AG20443 (cell line): ENCODE measurements at places on chromosomes 13 and 19.

DNA sequence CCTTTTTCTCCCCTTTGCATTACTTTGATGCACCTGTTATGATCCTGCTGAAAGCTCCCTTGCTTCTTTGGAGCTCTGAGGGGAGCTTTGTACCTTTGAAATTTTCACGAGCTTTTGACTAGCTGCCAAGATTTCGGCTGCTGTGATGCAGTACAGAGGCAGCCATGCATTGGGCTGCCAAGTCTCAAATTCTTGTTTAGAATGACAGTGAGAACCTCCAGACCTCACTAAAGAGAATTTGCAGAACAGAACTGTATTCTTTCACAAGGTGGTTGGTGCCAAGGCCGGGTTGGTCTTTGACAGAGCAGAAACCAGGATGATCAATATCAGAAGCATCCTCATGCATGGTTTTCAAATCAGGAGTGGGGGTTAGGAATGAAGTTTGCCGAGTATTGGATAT lies 414.8 kb downstream of the GPC5 start:
- DNase-seq, result no peak

DNA sequence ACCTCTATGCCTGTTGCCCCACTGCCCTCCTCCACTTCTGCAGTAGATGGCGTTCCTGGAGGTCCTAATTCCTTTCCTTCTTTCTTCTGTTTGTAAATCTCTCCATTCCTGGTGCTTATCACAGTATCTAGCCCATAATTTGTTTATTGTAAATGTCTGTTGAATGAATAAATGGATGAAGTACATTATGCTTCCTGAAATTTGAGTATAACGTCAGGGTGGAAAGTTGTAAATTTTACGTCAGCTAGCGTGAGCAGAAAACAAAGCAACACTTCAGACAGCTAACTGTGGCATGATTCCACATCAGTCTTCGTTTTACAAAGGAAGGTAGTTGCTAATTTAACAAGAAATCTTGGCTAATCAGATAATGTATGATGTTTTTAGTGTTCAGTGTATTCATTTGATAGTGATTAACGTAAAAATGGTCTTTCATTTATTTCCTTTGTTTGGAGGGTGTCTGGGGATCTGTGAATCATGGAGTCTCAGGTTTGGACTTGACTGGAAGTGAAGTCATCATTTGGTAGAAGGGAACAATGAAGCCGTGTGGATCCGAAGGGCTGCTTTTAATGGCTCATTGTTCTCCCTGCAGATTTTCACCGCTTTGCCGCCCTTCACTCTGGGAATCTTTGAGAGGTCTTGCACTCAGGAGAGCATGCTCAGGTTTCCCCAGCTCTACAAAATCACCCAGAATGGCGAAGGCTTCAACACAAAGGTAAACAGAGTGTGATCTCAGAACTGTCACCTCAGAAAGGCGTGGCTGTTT lies 215.1 kb downstream of the SHISA2 start:
- DNase-seq, result no peak

DNA sequence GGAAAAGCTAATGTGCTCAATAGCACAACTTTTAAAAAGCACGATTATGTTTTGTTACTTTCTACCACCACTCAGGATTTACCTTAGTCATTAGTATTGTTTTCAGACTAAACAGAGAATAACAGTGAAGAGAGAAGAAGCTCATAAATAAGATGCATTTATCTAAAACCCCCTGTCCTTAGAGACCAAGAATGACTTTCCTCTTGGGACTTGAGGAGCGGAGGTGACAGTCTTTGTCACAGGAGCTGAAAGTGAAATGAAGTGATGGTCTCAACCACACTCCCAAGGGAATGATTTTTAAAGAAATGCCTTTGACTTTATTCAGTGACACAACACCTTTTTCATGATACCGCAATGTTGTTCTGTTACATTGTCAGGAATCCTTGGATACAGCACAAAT lies 190.6 kb upstream of the NBEA start:
- DNase-seq, result no peak

GRCh38 chr19:6313398-6313969 lies 19.9 kb downstream of the ACER1 start:
- no peak for DNase-seq

DNA sequence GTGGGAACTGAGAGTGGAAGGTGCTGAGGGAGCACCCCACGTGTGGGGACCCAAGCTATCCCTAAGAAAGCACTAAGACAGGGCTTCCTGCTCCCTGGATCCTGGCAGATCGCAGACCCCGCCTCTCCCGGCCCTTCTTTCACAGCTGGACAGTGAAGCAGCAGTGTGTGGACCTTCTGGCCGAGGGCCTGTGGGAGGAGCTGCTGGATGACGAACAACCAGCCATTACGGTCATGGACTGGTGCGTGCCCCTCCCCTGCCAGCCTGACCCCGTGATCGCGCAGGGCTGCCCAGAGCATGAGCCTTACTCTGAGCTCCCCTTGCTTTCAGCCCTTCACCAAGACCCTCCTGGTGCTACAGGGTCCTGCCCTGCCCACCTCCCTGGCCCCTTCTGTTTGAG lies 2.3 kb downstream of the NCCRP1 start:
- peak; percentile 92 for DNase-seq

DNA sequence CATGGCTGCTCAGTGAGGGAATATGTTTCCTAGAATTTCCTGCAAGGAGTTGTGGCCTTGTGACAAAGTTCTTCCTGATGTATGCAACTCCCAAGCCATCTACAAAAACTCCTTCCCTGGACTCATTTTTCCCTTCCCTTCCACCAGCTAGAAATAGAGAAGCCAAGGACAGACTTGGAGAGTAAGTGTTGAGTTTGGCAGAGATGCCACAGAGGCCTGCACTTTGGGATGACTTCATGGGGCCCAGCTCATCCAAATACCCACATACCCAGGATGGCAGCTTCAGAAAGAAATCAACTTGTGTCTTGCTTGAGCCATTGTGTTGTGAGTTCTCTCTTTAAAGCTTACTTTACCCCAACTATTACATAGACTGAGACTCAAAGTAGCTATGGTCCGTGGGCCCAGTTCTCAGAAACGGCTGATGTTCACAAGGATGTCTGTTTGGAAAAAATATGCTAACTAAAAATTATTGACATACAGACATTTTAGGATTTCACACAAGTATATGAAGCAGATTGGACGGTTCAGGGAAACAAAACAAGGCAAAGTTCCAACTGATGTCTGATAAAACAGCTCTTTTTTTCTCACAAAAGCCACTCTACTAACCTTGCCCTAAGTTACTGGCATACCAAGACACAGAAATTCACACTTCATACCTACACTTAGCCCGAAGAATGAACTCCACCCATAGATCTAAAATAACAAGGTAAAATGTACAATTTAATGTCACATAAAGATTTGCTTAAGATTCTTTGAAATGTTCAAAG lies 107.9 kb downstream of the NALCN start:
- no peak for DNase-seq

DNA sequence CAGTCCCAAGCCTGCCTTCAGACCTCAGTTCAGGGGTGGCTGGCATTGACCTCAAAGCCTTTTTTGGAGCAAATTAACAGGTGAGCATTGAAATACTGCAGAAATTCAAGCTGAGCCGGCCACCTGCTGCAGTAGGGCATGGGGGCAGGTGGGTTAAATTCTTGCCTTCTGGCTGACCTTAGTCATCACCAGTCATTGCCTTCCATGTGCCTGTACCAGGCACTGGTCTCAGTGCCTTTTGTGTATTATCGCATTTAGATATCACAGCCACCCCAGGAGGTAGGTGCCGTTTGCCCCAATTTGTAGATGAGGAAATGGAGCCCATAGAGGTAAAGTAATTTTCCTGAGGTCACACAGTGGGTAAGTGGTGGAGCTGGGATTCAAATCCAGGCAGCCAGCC lies 7.2 kb downstream of the PPP1R37 start:
- DNase-seq, result no peak

- no peak for DNase-seq
Observed at GRCh38 chr19:41354343-41354953, 726 bp upstream of the TGFB1 start.

- DNase-seq, result no peak
Observed at GRCh38 chr19:55831846-55832245, at the start of gene NLRP11. Gene NLRP11, minus strand, starts transcription at chr19:55831999. Its CDS starts 13,825 bp downstream, at chr19:55818174.

GRCh38 chr13:40667622-40667978 lies 1.2 kb upstream of the FOXO1 start:
- no peak for DNase-seq

- DNase-seq, result no peak
Observed at GRCh38 chr19:15038294-15038693, 11.0 kb upstream of the CASP14 start.

DNA sequence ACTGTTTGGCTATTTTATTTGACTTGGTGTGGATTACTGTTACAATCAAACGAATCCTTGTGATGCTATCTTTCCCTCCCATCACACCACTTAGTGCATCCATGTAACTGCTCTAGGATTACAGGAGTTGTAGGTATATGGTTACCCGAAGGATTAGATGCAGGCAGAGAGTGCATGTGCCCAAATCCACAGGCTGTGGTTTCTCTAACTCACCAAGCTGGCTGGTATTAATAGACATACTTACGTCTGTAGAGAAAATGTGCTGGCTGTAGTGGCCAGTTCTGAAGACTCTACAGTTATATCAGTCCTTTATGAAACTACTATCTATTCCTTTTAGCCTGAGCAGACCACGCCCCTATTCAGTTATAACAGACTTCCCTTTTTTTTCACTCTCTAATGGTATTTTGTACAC lies 1.1 kb upstream of the HMGB1 start:
- DNase-seq, result no peak
